Osteocyte (in vitro differentiated cells): ENCODE measurements at places on chromosomes 4 and X. TPM values are rescaled to one million over a fixed set of nuclear protein-coding genes. Genes with fewer than 3 reads are reported as not detected.

HELT gene
- total RNA-seq = not detected in 2 replicates

XAGE1A gene
- total RNA-seq = not detected in 2 replicates

PCDH7 gene
- 139 and 147 TPM in 2 replicates for total RNA-seq

GRCh38 chr4:23441530-23442069, 448.2 kb downstream of the PPARGC1A start:
- no peaks in the 10 kb centered on the region for H3K36me3 ChIP-seq
- no peak overlapping the region for H3K27ac ChIP-seq
- peaks cover 12% of the 10 kb centered on the region for H3K27me3 ChIP-seq
- no peak overlapping the region for H3K4me3 ChIP-seq
- no peaks in the 10 kb centered on the region for H3K4me1 ChIP-seq

DNA sequence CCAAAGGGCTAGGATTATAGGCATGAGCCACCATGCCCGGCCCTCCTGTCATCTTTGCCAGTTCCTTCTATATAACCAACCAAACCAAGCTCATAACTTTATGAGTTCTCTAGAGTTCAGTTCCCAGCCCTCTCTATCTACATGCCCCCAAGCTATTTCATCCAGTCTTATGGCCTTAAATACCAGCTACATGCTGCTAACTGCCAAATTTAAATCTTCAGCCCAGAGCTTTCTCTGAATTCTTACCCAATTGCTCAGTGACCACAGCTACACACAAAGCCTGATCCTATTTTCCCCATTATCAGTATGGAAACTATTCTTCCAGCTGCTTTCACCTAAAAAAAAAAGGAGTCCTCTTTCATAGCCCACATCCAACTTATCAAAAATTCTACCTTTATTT, 23.1 kb downstream of the TMEM184C start:
- H3K4me3 ChIP-seq = no peak overlapping the region
- H3K27me3 ChIP-seq = no peaks in the 10 kb centered on the region
- H3K4me1 ChIP-seq = peaks cover 14% of the 10 kb centered on the region

GRCh38 chrX:7254144-7254543, 106.2 kb upstream of the PUDP start:
- no peaks in the 10 kb centered on the region for H3K4me1 ChIP-seq
- no peaks in the 10 kb centered on the region for H3K27me3 ChIP-seq
- H3K4me3 ChIP-seq = no peak overlapping the region
- DNase-seq = no peak

DNA sequence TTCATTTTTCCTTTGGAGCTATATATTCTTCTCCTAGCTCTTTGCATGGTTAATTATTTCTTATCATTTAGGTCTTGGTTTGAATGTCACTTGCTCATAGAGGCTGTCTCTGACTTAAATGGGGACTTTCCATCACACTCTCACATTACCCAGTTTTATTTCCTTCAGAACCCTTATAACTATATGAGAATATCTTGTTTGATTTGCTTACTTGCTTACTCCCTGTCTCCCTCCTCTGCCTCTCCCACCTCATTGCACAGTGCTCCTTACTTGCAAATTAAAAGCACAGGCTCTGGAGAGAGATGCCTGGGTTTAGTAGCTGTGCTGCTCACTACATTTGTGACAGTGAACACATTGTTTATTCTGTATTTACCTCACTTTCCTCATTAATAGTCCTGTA, 174.6 kb downstream of the SOWAHB start:
- peaks cover 2% of the 10 kb centered on the region for H3K36me3 ChIP-seq
- H3K4me1 ChIP-seq = peaks cover 10% of the 10 kb centered on the region
- H3K4me3 ChIP-seq = no peak overlapping the region
- no peak overlapping the region for H3K27ac ChIP-seq

DNA sequence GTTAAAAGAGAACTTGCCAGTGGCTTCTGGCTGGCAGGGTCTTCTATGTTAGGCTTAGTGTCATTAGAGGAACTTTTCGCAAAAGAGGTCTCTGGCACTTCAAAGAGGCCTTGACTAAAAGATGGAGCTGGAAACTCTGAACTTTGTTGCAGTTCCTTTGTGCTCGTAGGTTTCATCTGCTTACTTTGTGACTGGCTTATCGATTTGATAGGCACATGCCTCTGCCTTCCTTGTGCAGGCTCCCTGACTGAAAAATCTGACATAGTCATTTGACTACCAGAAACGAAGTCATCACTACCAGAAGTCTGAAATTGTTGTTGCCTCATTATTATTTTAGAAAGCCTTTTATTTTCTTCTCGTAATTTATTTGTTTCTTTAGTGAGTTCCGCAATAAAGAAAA, 93.9 kb upstream of the IL13RA1 start:
- DNase-seq = no peak
- no peaks in the 10 kb centered on the region for H3K27me3 ChIP-seq
- H3K36me3 ChIP-seq = peaks cover 15% of the 10 kb centered on the region
- H3K4me3 ChIP-seq = no peak overlapping the region
- no peak overlapping the region for H3K27ac ChIP-seq

DNA sequence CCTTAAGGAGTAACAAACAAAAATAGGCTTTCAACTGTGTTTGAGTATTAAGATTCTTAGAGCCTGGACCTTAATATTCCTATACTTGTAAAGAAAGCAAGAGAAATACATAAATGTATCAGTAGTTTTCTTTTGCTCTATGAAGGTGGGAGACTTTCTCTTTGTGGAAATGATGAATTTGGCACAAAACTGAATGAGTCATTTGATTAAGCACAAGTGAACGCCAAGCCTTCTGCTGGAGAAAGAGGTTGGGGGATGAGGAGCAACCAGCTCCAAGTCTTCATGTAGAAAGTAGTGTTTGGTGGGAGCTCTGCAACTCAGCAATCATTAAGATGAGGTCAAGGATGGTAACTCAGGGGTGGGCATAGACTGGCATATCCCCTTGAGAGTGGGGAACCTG, 49.6 kb downstream of the MEPE start:
- no peaks in the 10 kb centered on the region for H3K36me3 ChIP-seq
- no peak overlapping the region for H3K27ac ChIP-seq
- H3K4me1 ChIP-seq = no peaks in the 10 kb centered on the region
- peaks cover 5% of the 10 kb centered on the region for H3K27me3 ChIP-seq
- DNase-seq = no peak

DNA sequence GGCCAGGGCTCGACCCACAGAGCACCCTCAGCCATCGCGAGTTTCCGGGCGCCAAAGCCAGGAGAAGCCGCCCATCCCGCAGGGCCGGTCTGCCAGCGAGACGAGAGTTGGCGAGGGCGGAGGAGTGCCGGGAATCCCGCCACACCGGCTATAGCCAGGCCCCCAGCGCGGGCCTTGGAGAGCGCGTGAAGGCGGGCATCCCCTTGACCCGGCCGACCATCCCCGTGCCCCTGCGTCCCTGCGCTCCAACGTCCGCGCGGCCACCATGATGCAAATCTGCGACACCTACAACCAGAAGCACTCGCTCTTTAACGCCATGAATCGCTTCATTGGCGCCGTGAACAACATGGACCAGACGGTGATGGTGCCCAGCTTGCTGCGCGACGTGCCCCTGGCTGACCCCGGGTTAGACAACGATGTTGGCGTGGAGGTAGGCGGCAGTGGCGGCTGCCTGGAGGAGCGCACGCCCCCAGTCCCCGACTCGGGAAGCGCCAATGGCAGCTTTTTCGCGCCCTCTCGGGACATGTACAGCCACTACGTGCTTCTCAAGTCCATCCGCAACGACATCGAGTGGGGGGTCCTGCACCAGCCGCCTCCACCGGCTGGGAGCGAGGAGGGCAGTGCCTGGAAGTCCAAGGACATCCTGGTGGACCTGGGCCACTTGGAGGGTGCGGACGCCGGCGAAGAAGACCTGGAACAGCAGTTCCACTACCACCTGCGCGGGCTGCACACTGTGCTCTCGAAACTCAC, 3.6 kb downstream of the MID1IP1 start:
- H3K27ac ChIP-seq = peak overlapping the region; percentile 98
- H3K36me3 ChIP-seq = peaks cover 2% of the 10 kb centered on the region
- H3K4me3 ChIP-seq = peak overlapping the region; percentile 89
- H3K4me1 ChIP-seq = peaks cover 30% of the 10 kb centered on the region

DNA sequence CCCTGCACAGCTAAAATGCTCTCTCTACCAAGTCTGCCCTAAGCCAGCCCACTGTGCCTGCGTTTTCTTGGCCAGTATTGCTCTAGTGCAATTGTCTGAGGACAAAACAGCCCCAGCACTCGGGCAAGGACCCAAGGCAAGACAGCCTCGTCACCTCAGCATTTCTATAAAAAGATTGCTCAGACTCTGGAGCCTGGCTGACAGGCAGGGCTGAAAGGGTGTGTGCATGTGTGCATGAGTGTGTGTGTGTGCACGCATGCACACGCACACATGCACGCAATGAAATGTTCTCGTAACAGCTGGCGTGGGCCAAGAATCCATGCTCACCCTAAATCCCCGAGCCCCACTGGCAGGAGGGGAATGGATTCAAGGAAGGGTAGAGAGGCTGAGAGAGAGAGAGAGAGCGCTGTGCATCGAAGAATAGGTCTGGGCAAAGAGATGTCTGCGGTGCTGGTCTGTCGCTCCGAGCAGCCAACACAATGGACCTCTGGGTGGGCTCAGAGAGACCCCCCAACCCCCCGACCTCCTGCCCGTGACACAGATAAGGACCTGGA, 579.2 kb downstream of the BCOR start:
- H3K4me3 ChIP-seq = no peak overlapping the region
- H3K36me3 ChIP-seq = no peaks in the 10 kb centered on the region
- no peaks in the 10 kb centered on the region for H3K4me1 ChIP-seq
- no peaks in the 10 kb centered on the region for H3K27me3 ChIP-seq
- no peak for DNase-seq
